Ovary (tissue), 10 donors: ENCODE measurements at places on chromosomes 7 and 10.

- DNase-seq: no peak
Observed at GRCh38 chr7:52592698-52593097, 442.7 kb upstream of the POM121L12 start.

- DNase-seq: no peak
Observed at GRCh38 chr10:16788125-16788524, 29.1 kb downstream of the RSU1 start.

- peak; percentile 55 for DNase-seq
Observed at GRCh38 chr10:94320285-94320914, 42.3 kb downstream of the NOC3L start.

DNA sequence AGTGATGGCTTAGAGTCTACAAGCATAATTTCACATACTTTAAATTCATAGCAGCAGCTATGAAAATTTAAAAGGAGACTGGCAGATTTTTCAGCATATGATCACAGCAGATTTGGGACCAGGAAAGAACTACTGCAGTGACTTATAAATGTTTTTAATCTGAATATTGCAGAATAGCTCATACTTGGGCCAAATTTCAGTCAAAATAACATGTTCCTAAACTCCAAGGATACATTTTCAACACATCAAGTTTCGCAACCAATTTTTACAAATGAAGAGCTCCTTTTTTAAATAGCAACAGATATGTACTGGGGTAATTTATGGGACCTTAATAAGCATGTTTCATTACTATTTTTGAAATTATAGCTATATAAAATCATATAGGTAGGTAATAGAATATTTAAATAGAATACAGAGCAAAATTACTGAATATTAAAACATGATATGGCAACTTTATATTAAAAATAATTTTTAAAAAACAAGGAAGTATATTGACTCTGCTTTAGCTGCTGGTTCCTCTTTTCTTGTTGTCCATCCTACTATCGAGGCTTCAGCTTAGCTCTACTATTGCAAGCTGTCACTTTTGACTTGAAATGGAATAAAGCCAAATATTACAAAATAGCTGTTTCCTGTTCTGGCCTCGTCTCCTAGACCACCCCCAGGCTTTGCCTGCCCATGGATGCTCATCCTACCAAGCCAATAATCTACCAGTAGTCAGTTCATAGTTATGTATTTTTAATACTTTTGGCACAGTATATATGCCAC, 123.1 kb downstream of the NRBF2 start:
- DNase-seq: no peak

DNA sequence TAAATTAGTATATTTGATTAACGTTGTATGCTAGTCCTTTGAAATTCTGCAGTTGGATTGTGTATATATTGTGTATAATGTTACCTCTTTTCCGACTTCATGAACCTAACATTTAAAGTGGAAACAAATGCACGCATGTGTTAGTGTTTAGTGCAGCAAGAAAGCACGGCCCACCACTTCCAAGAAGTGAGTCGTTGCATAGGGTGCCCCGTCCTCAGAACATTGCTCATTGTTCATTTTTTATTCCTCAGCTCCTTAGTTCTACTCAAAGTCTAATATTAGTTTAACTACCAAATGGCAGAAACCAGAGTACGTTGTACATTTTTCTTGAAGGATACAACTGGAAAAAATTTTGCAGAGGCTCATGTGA, 407.6 kb downstream of the AUTS2 start:
- DNase-seq: no peak

- no peak for DNase-seq
Observed at GRCh38 chr10:91689731-91690168, 56.9 kb upstream of the PPP1R3C start.

DNA sequence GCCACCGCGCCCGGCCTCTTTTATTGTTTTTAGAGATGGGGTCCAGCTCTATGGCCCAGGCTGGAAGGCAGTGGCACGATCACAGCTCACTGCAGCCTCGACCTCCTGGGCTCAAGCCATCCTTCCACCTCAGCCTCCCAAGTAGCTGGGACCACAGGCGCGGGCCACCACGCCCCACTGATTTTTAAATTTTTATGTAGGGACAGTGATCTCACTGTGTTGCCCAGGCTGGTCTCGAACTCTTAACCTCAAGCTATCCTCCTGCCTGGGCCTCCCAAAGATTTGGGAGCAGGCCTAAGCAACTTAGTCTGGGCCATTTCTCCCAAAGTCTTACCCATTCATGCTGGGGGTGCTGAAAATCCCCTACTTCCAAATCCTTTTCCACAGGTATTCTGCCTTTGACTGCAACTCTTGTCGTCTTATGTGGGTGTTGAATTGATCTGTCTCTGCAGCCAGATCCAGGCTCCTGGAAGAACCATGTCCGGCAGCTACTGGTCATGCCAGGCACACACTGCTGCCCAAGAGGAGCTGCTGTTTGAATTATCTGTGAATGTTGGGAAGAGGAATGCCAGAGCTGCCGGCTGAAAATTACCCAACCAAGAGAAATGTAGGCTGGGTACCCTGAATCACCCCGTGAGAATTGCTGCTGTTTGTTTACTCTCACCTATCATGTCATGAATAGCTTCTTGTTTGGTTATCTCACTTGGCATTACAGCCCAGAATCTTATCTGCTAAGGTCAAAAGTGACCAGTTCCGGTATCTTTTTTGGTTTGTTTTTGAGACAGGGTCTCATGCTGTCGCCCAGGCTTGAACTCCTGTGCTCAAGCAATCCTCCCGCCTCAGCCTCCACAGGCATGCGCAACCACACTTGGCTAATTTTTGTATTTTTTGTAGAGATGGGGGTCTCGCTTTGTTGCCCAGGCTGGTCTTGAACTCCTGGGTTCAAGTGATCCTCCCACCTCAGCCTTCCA, 1.1 kb downstream of the ZDHHC4 start:
- DNase-seq: no peak

DNA sequence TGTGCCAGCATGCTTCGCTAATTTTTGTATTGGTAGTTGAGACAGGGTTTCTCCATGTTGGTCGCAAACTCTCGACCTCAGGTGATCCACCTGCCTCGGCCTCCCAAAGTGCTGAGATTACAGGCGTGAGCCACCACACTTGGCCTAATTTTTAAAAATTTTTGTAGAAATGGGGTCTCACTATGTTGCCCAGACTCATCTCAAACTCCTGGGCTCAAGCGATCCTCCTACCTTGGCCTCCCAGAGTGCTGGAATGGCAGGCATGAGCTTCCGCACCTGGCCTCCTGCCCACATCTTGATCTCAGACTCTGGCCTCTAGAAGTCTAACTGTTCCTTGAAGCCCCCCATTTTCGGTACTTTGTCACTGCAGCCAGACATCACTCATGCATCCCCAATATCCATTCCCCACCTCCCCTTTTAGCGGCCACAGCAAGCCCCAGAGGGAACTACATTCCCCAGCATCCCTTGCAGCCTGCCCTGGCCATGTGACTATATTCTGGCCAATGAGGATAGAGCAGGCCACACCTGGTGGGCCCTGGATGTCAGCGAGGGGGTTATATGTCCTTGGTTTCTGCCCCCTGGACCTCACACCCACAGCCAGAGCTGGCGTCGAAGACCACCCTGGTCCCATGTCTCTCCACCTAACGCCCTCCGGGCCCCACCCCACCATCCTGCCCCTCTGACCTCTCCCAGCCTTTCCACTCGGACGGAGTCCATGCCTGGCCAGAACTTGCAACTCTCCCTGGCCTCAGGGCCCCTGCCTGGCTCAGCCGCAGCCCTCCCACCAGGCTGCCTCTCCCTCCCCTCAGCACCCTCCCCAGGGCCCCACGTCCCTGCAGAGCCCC, 33.8 kb downstream of the MICALL2 start:
- no peak for DNase-seq

- DNase-seq: no peak
Observed at GRCh38 chr7:98203261-98203963, 7.8 kb upstream of the BHLHA15 start.

DNA sequence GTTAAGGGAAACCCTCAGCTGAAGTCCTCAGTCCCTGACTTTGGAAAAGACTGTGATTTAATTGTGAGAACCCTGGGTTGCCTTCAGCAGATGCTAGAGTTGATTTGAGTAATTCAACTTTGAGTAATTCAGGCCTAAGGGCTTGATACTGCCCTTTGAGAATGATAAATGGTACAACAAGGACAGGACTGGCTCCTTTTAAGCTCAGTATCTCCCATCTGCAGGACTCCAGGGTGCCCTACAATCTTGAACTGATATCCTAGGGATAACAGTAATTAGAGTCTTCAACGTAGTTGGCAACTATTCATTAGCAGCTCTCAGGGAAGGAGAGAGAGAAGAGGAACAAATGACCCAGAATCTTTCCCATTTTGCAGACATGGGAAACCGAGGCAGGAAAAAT, 186.4 kb downstream of the GATA3 start:
- no peak for DNase-seq

DNA sequence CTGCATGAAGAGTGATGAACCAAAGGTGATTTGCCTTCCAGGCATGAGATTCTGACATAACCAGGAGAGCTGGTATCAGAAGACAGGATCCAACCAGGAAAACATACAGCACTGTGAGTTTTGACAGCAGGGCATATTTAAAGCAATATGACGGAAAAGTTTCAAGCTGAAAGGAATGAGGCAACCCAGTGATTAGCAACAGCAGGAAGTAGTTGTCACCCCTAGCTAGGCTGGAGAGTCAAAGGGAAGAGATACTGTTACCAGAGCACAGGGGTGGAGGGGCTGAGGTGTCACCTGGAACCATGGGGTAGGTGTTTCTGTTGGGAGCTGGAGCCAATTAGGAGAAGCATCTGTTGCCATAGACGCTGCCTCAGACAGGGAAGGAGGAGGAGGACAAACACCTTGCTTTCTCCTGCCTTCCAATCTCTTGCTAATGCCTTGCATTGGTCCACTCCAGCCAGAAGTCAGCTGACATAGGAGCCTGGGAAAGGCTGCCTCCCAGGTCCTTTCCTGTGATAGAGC, 125.4 kb upstream of the SORCS3 start:
- no peak for DNase-seq

DNA sequence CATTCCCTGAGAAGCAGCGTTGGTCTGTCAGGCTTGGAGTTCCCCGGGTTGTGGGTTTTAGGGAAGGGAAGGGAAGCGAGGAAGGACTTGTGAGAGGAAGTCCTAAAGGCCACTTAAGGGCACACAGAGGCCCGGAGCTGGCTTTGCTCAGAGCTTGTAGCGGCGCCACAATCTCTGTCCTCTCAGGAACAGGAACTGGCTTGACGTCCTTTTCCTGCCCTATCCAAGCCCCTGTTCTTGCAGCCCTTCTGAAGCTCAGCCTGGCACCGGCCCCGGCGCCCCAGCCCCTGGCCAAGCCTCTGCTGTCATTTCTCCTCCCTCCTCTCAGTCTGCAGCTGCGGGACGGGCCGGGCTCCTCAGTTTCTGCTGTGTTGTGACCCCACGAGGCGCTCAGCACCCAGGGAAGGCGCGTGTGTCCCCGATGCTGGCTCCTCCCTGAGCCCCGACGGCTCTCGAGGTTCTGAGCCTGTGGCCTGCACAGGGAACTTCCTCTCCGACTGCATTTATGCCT, at the start of gene GIMAP8:
TSS of gene GIMAP8 (plus strand) at position 140 of the 511 bp plus-strand sequence. CDS start 16,069 bp downstream, outside the sequence.
- no peak for DNase-seq

DNA sequence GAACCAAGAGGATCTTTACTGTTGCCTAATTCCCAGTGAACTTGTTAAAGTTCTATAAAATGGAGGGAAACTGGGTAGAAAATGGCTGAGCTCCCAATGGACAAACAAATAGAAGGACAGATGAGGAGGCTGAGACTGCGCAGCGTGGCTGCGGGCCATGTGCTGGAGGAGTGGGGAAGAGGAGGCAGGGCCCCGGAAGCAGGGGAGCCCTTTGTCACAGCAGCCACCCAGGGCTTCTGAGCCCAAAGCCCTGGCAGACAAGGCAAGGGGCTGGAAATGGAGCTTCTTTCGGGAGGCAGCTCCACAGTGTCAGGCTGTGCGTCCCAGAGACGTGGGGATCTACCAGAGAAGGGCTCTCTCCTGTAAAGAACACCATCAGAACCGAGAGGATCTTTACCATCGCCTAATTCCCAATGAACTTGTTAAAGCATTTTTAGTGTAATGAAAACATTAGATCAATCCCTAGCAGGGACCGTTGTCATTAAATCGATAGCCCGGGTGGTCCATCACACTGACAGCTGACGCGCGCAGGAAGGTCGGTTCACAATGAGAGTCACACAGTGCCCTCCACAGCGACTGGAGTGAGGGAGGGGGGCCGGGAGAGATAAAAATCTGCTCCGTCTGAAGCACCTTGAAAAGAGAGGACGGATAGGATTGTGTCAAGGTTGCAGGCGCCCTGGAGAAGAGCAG, 14.0 kb upstream of the CNPY1 start:
- DNase-seq: no peak

GRCh38 chr7:125878235-125878956, 948.8 kb upstream of the POT1 start:
- no peak for DNase-seq

GRCh38 chr7:117282239-117282812, 40.5 kb downstream of the WNT2 start:
- DNase-seq: no peak

DNA sequence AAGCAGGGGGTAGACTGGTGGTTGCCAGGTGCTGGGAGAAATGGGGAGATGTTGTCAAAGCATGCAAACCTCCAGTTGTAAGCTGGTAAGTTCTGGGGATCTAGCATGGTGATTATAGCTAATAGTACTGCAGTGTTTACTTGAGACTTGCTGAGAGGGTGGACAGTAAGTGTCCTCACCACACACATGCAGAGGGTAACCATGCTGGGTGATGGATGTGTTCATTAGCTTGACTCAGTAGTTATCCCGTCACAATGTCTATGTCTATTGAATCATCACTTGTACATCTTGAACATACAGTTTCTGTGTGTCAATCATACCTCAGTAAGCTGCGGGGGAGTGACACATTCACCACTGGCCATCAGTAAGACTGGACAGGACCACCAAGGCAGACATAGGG, 42.1 kb downstream of the GSDME start:
- DNase-seq: no peak

DNA sequence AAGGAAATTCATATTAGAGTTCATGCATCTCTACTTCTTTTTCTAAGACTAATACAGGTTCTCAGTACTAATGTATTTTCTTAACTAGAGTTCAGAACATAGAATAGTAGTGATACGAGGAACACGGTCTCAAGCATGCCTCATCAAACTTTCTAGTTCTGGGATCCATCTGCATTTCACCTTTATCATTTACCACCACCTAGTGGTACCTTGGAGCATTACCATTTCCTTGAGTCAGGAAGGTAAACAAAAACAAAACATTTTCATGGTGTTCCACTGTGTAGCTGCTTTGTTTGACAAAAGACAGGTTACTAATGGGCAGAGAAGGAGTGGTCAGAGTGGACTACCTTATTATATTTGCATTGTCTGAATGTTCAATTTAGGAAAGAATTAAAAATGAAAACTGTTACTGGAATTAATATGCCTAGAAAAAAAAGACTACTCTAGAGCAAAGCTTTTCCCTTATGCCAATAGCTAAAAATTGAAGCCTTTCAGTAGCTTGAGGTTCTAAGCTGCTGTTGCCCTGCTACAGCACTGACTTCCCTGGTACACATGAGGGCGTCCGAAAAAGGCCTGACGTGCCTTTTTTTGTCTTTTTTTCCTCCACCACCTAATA, 44.5 kb downstream of the STARD3NL start:
- DNase-seq: no peak
